ENCODE measurements at places on chromosomes 12 and 14.

GRCh38 chr12:98816720-98817119 lies 171.6 kb downstream of the APAF1 start:
- DNase-seq, result no peak

DNA sequence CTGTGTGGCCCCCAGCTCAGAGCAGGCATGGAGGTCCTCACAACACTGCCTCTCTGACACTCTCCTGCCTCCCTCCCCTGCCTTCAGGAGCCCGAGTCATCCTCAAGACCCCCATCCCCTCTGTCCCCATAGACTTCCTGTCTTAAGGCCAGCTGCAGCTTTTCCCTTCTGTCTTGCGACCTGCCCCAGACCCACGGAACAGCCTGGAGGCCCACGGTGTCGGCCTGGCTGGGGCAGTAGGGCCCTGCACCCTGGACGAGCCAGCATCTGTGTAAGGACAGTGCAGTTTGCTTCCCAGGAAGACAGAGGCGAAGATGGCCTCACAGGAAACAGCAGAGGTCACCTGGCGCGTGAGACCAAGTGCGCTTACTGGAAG lies 9.7 kb downstream of the TEDC1 start:
- DNase-seq, result no peak

GRCh38 chr12:26340649-26341048 lies 145.3 kb downstream of the SSPN start:
- no peak for DNase-seq

DNA sequence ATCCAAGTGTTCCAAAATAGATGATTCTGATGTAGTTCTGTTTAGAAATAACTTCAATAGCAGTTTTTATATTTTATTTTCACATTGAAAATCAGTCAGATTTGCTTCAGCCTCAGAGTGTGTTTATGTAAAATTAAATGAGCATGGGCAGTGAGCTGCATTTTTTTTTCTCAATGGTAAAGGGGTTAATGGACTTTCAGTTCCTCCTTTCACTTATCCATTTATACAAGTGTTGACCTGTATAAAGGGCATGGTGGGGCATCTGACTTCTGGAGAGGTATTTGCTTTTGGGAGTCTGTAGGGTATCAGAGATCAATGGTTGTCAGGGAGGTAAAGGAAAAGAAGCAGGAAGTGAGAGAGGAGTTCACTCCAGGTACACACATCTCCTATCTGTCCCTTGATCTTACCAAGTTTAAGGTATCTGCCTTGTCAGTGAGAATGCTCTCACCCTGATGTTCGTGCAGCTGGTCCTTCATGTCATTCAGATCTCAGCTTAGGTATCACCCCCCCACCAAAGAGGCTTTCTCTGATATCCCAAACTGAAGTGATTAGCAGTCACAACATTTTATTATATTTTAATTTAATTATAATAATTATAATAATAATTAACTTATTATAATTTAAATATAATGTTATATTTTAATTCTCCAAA lies 181.6 kb upstream of the LMNTD1 start:
- DNase-seq, result no peak

DNA sequence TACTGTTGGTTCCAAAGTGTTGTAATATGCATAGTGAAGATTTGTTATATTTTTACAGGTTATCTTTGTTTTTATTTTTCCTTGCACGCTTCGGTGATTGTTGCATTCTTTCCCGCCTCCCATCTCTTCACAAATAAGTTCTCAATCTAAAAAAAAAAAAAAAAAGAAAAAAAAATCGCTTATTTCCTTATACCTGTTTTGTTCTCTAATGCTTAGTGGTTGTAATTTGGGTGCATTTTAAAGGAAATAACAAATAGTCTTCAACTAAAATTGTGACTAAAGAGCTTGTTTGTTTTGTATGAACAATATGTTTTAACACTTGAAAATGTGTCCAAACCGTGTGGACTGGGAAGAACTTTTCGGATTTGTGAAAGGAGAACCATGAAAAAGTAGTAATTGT lies 1.5 kb downstream of the CAND1 start:
- DNase-seq, result no peak

GRCh38 chr12:95815632-95816212 lies 25.2 kb upstream of the NTN4 start:
- DNase-seq, result no peak

- no peak for DNase-seq
These were observed 4.3 kb downstream of the GPR132 start for GRCh38 chr14:105060751-105061427.

GRCh38 chr12:124792961-124793441 lies 70.7 kb downstream of the SCARB1 start:
- DNase-seq, result peak; percentile 40

DNA sequence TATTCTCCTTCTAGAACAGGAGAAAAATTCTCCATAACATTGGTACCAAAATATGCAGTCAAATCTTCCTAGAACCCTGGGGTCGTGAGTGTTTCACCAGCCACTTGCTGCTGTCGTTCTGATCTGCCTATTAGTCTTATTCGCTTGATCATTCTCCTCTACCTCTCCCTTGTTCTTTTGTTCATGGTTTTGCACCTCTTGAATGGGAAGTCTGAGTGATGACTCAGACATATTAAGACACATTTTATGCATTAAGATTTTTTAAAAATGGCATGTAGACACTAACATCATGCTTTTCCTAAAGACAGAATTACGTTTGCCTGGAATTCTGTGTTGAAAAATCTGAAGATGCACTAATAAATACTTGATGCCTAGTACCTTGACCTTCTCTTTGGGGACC lies 159.2 kb upstream of the LRIG3 start:
- no peak for DNase-seq

DNA sequence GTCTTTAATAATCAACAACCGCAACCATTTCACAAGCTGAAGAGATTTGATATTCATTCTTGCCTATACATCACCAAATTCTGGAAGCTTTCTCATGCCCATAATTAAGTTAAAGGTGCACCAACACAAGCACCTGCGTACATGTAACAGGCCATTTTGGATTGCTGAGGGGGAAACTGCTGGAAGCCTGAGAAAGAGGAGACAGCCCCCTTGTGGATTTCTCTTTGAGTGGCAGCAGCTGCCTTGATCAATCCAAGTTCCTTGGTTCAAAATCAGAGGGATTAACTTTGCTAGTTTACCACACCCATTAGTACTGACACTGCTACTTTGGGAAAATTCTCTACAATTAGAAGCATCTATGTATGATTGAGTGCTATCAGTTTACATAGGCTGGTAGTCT lies 321.1 kb downstream of the NOVA1 start:
- DNase-seq, result no peak

GRCh38 chr12:104583301-104583700 lies 126.6 kb downstream of the CHST11 start:
- DNase-seq, result no peak

- no peak for DNase-seq
These were observed 96.2 kb downstream of the BBS10 start for GRCh38 chr12:76252031-76252430.

DNA sequence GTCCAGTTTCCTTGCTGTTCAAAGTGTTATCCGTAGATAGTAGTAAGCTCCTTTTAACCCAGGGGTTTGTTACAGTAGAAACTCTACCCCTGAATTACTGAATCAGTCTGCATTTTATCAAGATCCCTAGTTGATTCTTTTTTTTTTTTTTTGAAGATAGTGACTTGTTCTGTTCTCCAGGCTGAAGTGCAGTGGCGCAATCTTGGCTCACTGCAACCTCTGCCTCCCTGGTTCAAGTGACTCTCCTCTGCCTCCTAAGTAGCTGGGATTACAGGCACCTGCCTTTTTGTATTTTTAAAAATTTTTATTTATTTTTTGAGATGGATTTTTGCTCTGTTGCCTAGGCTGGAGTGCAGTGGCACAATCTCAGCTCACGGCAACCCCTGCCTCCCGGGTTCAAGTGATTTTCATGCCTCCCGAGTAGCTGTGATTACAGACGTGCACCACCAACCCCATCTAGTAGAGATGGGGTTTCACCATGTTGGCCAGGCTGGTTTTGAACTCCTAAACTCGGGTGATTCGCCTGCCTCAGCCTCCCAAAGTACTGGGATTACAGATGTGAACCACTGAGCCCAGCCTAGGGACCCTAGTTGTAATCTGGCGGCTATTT lies 10.5 kb downstream of the LARP4 start:
- DNase-seq, result no peak

DNA sequence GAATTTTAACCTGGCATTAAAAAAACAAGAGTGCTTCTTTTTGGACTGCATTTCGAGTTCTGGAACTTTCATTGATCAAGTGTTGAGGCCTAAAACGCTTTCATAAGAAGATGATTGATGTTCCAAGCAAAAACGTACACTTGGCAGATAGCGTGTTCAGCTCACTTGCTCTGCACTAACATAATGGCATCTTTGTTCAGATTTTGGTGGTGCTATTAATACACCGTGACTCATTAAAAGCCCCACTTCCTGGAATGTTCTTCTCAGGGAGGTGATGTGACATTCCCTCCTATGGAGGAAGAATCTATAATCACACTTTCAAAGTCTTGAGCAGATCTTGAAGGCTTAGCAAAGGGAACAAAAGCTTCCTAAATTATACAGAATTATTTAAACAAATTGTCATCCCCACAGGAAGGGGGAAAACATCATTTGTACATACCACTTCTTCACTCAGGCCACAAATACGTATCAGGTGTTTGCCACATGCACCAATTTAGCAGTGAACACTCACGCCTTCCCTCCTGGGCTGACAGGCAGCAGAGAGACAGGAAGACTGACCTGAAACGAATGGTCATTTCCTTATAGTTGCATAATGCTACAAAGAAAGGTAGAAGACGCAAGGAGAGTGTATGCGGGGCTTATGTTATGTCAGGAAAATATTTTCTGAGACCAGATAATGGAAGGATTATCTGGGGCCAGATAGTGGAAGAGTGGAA lies 15.4 kb downstream of the HSP90AA1 start:
- peak; percentile 28 for DNase-seq

- no peak for DNase-seq
These were observed 7.8 kb downstream of the CTDSP2 start for GRCh38 chr12:57838594-57839302.

GRCh38 chr14:70886421-70887206 lies 20.6 kb upstream of the PCNX1 start:
- DNase-seq, result no peak

- DNase-seq, result no peak
These were observed 162.1 kb upstream of the SOX5 start for GRCh38 chr12:24111616-24112015.

GRCh38 chr12:110317911-110318310 lies 36.9 kb downstream of the ATP2A2 start:
- no peak for DNase-seq

- no peak for DNase-seq
These were observed 610 bp downstream of the C14orf132 start for GRCh38 chr14:96039633-96040311.

DNA sequence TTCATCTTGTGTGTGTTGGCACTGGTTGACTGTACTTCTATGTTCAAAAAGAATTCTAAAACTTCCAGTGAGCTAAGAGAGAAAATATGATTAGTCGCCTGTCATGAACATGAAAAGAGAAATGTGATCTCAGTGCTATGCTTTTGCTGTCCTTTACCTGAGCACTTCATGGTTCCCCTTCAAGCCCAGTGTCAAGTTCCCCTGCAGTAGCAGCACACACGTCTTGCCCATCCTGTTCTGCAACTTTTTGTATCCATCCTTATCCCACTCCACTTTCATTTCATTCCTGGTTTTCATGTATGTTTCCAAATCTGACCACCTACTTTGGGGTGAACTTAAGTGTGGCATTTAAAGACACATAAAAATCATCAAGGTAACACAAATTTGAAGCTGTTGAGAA lies 848.0 kb upstream of the USP15 start:
- DNase-seq, result no peak

DNA sequence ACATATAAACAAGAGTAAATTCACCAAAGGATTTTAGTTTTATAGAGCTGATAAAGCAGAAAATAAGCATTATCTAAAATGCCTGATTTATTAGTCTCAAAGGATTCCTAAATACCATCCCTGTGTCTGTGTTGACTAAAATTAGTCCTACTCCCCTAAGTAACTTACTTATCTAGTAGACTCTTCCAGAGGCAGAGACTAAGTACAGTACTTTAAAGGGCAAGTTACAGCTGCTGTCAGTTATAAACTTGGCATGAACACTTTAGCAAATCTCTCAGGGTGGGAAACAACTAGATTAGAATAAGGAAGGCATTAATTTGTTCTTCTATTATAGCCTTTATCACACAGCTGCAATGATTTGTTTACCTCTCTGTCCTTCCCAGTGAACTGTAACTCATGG lies 46.0 kb downstream of the ATP2B1 start:
- DNase-seq, result no peak

- DNase-seq, result no peak
These were observed 89.4 kb downstream of the EXOC5 start for GRCh38 chr14:57179273-57179672.

- no peak for DNase-seq
These were observed 38.0 kb downstream of the TMEM63C start for GRCh38 chr14:77219591-77219990.

GRCh38 chr14:100589071-100589759 lies 2.0 kb upstream of the BEGAIN start:
- DNase-seq, result no peak

DNA sequence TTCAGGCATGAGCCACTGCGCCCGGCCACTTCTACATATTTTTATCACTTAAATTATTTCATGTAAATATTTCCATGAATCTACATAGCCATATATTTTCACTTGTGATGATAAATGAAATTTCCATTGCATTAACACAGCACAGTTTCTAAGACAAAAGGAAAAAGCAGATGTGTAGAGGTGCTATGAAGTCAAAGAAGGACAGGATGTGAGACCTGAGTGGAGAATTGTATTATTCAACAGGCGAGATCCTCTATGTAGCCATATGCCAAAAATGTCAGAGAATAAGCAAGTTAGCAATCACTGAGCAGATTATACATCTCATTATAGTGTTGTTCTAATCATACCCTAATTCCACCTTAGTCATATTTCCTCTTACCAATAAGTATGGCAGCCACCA lies 38.1 kb downstream of the ATF7 start:
- no peak for DNase-seq

All from fibroblast of skin of left quadriceps (primary cell).